Heart left ventricle (tissue), 16 donors: ENCODE measurements at places on chromosomes 6 and 20. TPM values are rescaled to one million over a fixed set of nuclear protein-coding genes. Genes with fewer than 3 reads are reported as not detected.

DNA sequence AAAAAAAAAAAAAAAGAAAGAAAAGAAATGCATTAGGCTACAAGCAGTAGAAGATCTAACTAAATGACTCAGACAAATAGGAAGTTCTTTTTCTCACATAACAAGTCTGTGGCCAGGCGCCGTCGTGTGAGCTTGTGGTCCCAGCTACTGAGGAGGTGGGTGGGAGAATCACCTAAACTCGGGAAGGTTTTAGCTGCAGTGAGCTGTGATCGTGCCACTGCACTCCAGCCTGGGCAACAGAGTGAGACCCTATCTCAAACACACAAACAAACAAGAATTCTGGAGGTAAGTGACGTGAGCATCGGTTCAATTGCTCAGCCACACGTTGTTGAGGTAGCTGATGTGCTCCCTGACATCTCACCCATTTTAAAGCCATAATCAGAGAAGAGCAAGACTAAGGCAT, 37.9 kb upstream of the SLC23A2 start:
- no peaks in the 10 kb centered on the region for H3K4me1 ChIP-seq
- H3K36me3 ChIP-seq = no peaks in the 10 kb centered on the region
- no peak overlapping the region for H3K4me3 ChIP-seq
- no peak overlapping the region for H3K27ac ChIP-seq
- H3K27me3 ChIP-seq = no peaks in the 10 kb centered on the region

DNA sequence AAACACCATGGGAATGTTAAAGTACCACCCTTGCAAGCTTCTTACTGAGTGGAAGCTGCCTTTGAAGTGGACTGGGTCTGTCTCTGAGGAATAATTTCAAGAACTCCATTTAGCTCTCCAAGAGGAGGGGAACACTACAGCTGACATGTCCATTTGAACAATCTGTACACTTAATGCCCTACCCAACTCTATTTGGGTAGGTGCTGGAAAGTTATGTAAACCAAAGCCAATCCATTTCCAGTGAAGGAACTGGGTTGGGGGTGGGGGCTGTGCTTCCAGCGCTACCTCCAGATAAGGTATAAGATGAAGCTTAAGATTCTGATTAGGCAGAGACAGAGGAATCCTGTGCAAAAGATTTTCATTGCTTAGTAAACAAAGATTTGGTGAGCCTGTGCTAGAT, 122.0 kb downstream of the TCP11 start:
- peak overlapping the region; percentile 62 for H3K4me3 ChIP-seq
- no peak for DNase-seq
- H3K36me3 ChIP-seq = no peaks in the 10 kb centered on the region
- H3K4me1 ChIP-seq = peaks cover 63% of the 10 kb centered on the region

DNA sequence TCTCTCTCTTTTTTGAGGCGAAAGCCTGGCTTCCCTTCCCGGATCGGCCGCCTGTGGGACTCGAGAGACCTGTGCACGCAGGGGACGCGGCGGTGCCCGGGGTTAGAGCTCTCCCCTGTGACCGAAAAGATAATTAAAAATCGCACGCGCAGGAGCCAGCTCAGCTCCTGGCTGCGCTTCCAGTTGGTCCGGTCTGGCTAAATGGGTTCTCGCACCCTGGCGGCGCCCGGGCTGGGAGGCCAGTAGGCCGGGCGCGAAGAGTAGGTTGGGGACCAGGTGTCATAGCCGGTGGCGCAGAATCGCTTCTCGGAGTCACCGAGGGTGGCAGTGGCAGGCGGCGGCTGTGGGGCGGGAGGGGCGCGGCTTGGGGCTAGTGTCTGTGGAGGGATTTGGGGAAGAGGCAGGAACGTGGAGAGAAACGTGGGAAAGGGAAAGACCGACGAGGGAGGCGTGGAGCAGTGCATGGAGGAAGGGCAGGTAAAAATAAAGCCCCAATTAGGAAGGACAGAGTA, 41.9 kb upstream of the SUPT3H start:
- peaks cover 13% of the 10 kb centered on the region for H3K27me3 ChIP-seq
- peaks cover 34% of the 10 kb centered on the region for H3K4me1 ChIP-seq
- no peak overlapping the region for H3K27ac ChIP-seq
- DNase-seq = peak; percentile 52

DNA sequence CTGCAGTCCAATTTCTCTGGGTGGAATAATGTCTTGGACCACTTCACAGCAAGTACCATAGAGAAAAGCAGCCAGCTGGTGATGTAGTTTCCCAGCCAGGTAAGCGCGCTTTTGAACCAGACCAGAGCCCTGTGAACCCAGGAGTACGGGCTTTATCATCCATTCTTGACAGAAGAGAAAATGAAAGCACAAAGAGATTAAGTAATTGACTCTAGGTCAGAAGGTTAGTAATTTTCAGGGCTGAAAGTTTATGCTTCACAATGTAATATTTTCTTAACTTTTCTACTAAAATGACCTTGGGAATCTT, 7.1 kb upstream of the UST start:
- H3K27me3 ChIP-seq = no peaks in the 10 kb centered on the region
- no peak overlapping the region for H3K4me3 ChIP-seq
- no peaks in the 10 kb centered on the region for H3K36me3 ChIP-seq
- no peak for DNase-seq
- H3K4me1 ChIP-seq = no peaks in the 10 kb centered on the region
- no peak overlapping the region for H3K27ac ChIP-seq

DNA sequence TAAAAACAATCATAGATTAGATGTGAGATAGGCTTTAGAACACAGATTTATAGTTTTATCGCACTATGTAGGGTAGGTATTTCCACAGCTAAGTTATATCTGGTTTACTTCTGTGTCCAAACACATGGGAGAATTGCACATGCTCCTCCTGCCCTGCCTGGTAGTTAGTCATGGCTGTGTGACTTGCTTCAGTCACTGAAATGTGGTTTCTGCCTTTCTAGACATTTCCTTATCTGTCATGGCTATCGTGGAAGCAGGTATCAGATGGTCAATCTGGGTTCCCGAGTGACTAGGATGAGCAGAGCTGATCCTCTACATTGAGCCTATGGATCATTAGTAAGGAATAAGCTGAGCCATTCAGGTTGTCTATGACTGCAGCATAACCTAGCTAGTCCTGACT, 117.8 kb upstream of the GMDS start:
- H3K27me3 ChIP-seq = no peaks in the 10 kb centered on the region
- H3K36me3 ChIP-seq = no peaks in the 10 kb centered on the region
- H3K4me1 ChIP-seq = no peaks in the 10 kb centered on the region
- H3K27ac ChIP-seq = no peak overlapping the region
- no peak for DNase-seq
- H3K4me3 ChIP-seq = no peak overlapping the region

DNA sequence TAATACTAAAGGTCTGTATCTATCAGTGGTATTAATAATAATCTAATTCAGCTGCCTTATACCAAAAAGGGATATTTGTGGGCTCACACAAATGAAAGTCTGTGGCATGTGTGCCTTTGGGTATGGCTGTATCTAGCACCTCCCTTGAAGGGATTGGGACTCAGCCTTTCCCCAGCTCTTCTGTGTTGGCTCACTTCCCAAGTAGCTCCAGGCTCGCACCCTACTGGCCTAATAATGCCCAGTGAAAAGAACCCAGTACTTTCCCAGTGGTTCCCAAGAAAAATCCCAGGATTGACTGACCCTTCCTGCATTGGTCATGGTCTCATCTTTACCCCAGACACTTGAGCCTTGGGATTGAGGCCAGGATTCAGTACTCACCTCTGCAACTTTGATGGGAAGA, 60.7 kb upstream of the CDKAL1 start:
- no peaks in the 10 kb centered on the region for H3K27me3 ChIP-seq
- H3K36me3 ChIP-seq = no peaks in the 10 kb centered on the region
- no peak for DNase-seq
- H3K27ac ChIP-seq = no peak overlapping the region
- H3K4me3 ChIP-seq = no peak overlapping the region

Gene OVOL2
- total RNA-seq = not detected

Gene SNAP91
- total RNA-seq = 1.4 TPM
